ENCODE measurements at places on chromosomes 7 and 10.

- DNase-seq = no peak
Observed at GRCh38 chr10:89670926-89671325, 25.9 kb upstream of the PANK1 start.

DNA sequence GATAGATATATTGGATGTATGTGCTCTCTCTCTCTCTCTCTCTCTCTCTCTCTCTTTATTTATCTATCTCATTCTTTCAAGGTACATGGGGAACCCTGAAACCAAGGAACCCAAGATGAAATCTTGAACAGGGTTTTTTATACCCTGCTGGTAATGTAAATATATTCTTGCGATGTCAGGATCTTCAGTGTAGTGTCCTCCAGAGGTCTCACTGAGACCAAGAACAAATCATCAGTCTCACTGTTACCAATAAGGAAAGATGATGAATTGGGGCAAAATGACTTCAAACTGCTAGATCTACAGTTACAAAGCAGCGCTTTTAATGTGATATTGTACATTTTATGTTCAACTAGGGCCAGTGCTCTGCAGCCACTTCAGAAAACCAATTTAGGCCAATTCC is 423.5 kb downstream of the ANKRD7 start:
- DNase-seq = no peak

GRCh38 chr7:75054744-75055143 is 18.9 kb downstream of the RCC1L start:
- peak; percentile 85 for DNase-seq

- no peak for DNase-seq
Observed at GRCh38 chr10:133350950-133351329, 3.8 kb downstream of the PRAP1 start.

- DNase-seq = no peak
Observed at GRCh38 chr7:22833957-22834356, 11.3 kb upstream of the TOMM7 start.

- DNase-seq = no peak
Observed at GRCh38 chr7:142800088-142800487, 29.3 kb downstream of the PRSS2 start.

DNA sequence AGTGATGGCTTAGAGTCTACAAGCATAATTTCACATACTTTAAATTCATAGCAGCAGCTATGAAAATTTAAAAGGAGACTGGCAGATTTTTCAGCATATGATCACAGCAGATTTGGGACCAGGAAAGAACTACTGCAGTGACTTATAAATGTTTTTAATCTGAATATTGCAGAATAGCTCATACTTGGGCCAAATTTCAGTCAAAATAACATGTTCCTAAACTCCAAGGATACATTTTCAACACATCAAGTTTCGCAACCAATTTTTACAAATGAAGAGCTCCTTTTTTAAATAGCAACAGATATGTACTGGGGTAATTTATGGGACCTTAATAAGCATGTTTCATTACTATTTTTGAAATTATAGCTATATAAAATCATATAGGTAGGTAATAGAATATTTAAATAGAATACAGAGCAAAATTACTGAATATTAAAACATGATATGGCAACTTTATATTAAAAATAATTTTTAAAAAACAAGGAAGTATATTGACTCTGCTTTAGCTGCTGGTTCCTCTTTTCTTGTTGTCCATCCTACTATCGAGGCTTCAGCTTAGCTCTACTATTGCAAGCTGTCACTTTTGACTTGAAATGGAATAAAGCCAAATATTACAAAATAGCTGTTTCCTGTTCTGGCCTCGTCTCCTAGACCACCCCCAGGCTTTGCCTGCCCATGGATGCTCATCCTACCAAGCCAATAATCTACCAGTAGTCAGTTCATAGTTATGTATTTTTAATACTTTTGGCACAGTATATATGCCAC is 123.1 kb downstream of the NRBF2 start:
- peak; percentile 68 for DNase-seq

- DNase-seq = no peak
Observed at GRCh38 chr7:132560105-132560504, 16.2 kb downstream of the PLXNA4 start.

GRCh38 chr7:3067606-3068380 is 24.1 kb upstream of the CARD11 start:
- no peak for DNase-seq

DNA sequence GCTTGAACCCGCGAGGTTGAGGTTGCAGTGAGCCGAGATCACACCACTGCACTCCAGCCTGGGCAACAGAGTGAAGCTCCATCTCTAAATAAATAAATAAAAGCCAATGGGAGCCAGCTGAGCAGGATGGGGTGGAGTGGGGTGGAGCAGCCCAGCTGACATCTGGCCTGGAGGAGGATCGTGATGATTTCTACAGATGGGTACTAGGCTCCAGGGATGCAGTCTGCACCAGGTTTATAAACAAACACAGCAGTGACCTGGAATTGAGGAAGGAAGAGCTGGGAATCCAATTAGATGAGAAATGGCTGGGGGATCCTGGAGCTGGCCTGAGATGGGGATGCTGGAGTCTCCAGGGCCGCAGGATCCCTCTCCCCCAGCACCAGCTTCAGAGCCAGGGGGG is 7.3 kb upstream of the GRIFIN start:
- no peak for DNase-seq

DNA sequence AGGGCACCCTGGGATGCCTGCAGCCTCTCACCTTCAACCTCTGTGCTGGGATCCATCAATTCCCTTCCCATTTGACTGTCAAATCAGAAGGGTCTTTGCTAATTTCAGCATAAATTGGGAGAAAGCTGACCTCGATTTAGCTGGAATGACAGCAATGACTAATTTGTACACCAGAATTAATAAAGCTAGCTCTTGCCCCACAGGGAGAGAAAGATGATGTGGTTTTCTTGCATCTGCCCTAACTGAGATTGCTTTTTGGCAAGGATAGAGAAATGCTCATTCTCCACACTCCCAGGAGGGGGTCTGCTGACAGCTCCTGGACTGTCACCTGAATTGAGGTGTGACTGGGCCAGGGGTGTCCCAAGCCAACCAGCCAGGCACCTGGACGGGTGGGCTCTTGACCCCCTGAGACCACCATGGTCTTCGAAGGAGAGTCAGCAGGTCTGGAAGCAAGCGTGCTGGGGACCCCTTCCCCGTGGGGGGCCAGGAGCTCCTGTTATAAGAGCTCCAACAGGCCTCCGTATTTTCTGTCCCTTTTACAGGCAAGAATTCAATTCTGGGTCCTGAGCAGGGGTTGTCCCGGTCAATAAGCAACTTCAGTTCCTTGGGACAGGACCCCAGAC is 42.1 kb downstream of the RBM17 start:
- DNase-seq = peak; percentile 70

DNA sequence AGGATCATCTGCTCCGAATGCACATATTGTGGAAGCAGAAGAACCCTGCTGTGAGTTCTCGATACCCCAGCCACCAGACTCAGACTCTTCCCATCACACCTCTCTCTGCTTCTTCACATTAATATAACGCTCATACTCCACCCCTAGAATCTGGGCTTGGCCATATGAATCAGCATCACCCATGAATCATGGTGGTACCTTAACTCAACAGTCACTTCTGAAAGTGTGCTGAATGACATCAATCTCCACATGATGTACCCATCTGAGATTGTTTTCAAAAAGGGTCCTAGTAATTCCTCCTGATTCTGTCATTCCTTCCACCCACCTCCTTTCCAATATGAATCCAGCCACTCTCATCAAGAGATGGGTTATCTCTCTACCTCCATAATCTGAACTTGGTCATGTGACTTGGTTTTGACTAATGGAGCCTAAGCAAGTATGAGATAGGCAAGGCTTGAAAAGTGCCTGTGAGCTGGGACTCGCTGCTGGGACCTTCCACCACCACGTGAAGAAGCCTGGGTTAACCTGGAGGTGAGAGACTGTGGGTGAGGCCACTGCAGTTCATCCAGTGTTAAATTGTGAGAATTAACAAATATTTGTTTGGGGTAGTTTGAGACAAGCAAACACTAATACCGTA is 15.4 kb downstream of the YWHAG start:
- no peak for DNase-seq

DNA sequence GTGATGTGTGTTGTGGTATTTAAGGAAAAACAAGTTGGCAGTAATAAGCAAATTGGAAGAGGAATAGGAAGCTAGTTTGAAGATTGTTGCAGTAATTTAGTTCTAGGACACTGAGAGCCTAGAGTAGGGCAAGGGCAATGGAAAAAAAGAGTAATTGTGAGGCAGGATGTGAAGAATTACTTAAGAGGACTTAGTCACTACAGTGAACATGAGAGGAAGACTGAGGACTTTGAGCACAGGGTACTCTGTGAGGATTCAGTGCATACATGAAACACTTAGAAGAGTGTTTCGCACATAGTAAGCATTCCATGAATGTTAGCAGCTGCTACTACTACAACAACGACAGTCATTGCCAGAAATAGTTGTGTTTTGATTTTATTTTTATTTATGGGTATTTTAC is 30.9 kb upstream of the DKK1 start:
- peak; percentile 11 for DNase-seq

DNA sequence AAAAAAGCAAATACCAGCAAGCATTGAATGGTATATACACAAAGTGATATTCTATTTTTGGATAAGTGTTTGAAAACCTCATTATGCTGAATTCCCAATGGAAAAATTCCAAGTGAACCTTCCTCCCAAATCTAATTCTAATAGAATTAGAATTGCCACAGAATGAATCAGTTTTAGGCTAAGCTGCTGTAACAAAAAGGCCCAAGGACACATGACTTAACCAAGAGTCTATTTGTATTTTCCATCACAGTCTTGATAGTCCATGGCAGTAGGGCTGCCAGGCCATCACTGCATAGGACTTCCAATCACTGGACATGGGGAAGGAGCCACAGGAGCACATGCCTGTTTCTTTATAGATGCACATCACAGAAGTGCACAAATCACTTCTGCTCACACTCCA is 91.2 kb upstream of the IFRD1 start:
- no peak for DNase-seq

DNA sequence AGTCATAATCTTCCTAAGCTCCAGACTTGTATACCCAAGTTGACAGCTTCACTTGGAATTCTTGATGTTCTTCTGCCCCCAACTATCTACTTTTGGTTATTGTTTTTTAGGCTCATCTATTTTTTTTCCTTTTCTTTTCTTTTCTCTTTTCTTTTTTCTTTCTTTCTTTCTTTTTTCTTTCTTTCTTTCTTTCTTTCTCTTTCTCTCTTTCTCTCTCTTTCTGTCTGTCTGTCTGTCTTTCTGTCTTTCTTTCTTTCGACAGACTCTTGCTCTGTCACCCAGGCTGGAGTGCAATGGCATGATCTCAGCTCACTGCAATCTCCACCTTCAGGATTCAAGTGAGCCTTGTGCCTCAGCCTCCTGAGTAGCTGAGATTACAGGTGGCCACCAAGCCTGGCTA is 36.5 kb downstream of the KMT2E start:
- DNase-seq = no peak
